Stimulated activated CD4-positive, alpha-beta T cell treated with anti-CD3 and anti-CD28 coated beads, TNF-alpha, amount 100 ng/mL, for 1 hour (primary cell): ENCODE measurements at places on chromosomes 13 and 19.

GRCh38 chr19:45117671-45118070 lies 24.7 kb downstream of the PPP1R37 start:
- no peak for DNase-seq

DNA sequence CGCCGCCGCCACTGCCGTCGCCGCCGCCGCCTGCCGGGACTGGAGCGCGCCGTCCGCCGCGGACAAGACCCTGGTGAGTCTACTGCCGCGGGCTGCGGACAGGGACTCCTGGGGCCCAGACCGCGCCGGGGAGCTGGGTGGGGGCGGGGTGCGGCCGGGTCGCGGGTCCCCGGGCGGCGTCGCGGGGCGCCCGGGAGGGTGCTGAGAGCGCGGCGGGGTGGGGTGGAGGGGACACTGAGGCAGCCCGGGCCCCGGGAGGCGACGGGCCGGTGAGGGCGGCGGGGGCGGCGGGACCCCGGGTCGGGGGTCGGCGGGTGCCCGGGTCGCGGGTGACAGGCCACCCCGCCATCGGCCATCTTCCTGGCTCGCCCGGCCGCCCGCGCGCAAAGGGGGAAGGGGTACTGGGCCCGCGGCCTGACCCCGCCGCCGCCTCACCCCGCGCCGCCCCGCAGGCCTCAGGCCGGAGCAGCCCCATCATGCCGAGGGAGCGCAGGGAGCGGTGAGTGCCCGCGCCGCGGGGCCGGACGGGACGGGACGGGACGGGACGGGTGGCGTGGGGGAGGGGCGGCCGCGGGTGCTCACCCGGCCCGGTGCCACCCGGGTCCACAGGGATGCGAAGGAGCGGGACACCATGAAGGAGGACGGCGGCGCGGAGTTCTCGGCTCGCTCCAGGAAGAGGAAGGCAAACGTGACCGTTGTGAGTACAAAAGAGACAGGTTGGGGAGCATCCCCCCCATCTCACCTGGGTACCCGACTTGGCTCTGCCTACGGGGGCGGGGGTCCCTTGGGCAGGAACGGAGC lies 489 bp downstream of the CCNE1 start:
- DNase-seq: no peak

DNA sequence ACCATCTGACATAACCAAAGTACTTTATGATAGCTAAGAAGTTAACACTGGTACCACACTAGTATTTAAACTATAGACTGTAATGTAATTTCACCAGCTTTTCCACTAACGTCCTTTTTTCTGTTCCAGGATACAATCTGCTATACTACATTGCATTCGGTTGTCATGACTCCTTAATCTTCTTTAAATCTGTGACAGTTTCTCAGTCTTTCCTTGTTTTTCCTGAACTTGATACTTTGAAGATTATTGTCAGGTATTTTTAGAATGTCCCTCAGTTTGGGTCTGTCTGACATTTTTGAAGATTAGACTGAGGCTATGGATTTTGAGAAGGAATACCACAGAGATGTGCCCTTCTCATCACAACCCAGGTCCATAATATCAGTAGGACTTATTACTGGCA lies 36.6 kb downstream of the NUFIP1 start:
- no peak for DNase-seq

GRCh38 chr13:33194820-33195692 lies 90.5 kb downstream of the STARD13 start:
- DNase-seq: no peak

DNA sequence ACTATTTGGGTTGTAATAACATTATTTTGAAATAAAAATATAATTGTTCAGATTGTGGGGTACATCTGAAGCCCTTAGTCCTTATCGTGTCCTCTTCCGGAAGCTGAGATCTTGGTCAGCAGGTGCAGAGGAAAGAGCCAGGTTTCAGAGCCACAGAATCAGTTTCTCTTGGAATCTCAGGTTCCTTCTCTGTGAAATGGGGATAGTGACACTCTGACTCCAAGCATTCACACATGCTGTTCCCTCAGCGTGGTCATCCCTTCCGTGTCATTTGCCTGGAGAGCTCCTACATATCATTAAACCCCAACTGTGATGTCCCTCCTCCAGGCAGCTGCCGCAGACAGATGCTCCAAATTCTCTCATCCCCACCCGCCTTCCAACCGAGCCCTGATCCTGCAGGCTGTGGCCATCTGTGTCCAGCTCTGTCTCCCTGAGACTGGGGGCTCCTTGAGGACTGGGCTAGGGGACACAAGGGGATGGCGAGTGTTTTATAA lies 59.8 kb downstream of the AP1M1 start:
- no peak for DNase-seq

- no peak for DNase-seq
Observed at GRCh38 chr13:102699504-102699903, 4.7 kb upstream of the METTL21C start.

GRCh38 chr13:39496506-39496905 lies 106.5 kb downstream of the LHFPL6 start:
- DNase-seq: no peak
